ENCODE measurements at places on chromosomes 4 and X. TPM values are rescaled to one million over a fixed set of nuclear protein-coding genes. Genes with fewer than 3 reads are reported as not detected.

DNA sequence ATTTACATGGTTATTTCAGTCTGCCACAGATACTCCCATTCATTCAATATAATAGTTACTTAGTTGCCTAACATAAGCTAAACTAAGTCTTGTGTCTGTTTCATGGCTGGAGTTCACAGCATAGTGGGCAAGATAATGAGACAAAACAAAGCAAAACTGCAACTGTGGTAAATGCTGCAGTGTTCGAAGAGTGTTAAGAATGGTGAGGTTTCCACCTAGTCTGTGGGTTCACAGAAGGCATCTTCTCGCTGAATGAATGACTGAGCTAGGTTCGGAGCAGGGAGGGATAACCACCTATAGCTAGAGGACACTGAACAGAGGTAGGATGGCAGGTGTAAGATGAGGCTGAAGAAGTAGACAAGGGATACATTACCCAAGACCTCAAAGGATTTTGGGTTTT lies 171.0 kb downstream of the FBXW7 start:
- H3K4me1 ChIP-seq = peaks cover 18% of the 10 kb centered on the region
- H3K36me3 ChIP-seq = peaks cover 12% of the 10 kb centered on the region
- H3K27me3 ChIP-seq = no peaks in the 10 kb centered on the region
- H3K4me3 ChIP-seq = no peak overlapping the region
- no peak overlapping the region for H3K27ac ChIP-seq

The GASK1B gene
- not detected for total RNA-seq

The ARMCX4 gene
- 5.6 TPM for total RNA-seq

The FRAS1 gene
- 0.09 TPM for total RNA-seq

DNA sequence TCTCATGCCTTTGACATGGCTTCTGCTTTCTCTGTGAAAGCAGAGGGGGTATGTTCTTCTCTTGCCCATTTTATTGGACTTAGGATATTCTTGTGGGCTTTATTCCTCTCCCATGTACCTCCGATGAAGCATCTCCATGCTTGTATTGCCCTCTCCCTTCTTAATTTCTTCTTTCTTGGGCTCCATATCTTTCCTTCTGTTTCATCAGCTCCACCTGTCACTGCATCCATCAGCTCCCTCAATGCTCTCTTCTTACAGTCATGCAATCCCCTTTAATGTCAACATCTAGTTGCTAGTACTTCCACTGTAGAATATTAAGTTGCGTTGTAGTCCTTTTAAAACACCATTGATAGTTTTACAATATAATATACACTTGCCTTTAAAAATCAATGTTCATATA lies 257.6 kb downstream of the GPAT3 start:
- H3K27me3 ChIP-seq = peaks cover 8% of the 10 kb centered on the region
- H3K4me3 ChIP-seq = no peak overlapping the region
- H3K36me3 ChIP-seq = no peaks in the 10 kb centered on the region
- peaks cover 6% of the 10 kb centered on the region for H3K4me1 ChIP-seq
- no peak overlapping the region for H3K27ac ChIP-seq

GRCh38 chrX:22118161-22118830 lies 86.2 kb downstream of the PHEX start:
- no peak for DNase-seq
- no peak overlapping the region for H3K27ac ChIP-seq
- no peak overlapping the region for H3K4me3 ChIP-seq
- no peaks in the 10 kb centered on the region for H3K36me3 ChIP-seq

The UGT2B11 gene
- total RNA-seq = not detected

The GPR82 gene
- 0.05 TPM for total RNA-seq

The PCDH11X gene
- total RNA-seq = 0.05 TPM

- no peaks in the 10 kb centered on the region for H3K4me1 ChIP-seq
- no peaks in the 10 kb centered on the region for H3K36me3 ChIP-seq
- no peak overlapping the region for H3K4me3 ChIP-seq
- no peak overlapping the region for H3K27ac ChIP-seq
Measured at GRCh38 chr4:10380735-10381134, 76.5 kb downstream of the ZNF518B start.

DNA sequence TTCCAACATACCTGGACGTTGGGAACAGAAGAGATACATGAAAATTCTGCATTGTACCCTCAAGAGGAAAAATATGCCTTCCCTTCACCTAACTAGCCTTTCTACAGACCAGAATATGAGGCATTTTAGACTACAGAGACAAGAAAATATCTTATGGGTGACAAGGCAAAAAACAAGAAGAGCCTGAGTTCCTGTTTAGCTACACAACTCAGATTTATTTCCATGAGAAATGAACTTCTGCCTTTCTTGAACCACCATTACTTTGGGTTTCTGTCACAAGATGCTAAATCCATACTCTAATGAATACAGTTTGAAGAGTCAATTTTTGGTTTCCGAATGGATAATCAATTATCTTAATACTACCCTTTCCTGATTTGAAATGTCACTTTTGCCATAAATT lies 18.7 kb downstream of the RCHY1 start:
- no peaks in the 10 kb centered on the region for H3K27me3 ChIP-seq
- DNase-seq = no peak
- H3K36me3 ChIP-seq = peaks cover 50% of the 10 kb centered on the region
- no peak overlapping the region for H3K27ac ChIP-seq

GRCh38 chr4:5843573-5844530 lies 49.0 kb downstream of the CRMP1 start:
- H3K4me3 ChIP-seq = no peak overlapping the region
- no peaks in the 10 kb centered on the region for H3K36me3 ChIP-seq
- DNase-seq = no peak
- H3K27me3 ChIP-seq = peaks cover 12% of the 10 kb centered on the region
- H3K27ac ChIP-seq = no peak overlapping the region

DNA sequence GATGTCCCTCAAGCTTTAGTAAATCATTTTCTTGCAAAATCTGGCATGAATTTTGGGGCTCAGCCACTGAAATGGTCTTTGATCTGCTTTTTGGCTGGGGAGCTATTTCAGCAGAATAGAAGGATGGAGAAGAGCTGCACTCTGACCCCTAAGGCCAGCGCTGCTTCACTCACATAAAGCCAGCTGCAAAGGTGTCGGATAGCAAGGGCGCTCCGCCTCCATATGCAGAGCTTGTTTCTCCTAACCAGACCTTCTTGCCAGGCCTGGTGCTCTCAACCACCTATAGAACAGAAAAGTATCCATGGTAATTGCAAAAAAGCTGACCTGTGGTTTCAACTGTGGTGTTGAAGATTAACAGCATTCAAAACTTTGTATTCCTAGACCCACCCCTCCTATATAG lies 24.1 kb upstream of the COQ2 start:
- H3K27me3 ChIP-seq = no peaks in the 10 kb centered on the region
- no peak overlapping the region for H3K4me3 ChIP-seq
- peaks cover 15% of the 10 kb centered on the region for H3K36me3 ChIP-seq
- DNase-seq = no peak

DNA sequence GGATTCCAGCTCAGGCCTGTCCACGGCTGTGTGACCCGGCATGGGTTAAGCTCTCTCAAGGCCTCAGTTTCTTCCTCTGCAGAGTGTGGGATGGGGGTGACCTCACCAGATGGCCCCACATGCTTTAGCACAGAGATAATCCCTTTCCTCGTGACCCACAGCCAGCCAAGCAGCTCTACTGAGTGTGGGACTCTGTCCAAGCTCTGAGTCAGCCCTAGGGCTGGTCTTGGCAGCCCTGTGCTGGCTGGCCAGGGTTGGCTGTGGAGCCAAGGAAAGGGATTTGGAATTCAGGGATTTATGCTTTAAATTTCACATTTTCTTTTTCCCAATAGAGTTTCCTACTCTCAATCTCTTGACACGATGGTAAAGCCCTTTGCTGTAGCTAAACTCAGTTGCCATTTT lies 19.7 kb upstream of the SPON2 start:
- no peaks in the 10 kb centered on the region for H3K27me3 ChIP-seq

The SORCS2 gene
- not detected for total RNA-seq

DNA sequence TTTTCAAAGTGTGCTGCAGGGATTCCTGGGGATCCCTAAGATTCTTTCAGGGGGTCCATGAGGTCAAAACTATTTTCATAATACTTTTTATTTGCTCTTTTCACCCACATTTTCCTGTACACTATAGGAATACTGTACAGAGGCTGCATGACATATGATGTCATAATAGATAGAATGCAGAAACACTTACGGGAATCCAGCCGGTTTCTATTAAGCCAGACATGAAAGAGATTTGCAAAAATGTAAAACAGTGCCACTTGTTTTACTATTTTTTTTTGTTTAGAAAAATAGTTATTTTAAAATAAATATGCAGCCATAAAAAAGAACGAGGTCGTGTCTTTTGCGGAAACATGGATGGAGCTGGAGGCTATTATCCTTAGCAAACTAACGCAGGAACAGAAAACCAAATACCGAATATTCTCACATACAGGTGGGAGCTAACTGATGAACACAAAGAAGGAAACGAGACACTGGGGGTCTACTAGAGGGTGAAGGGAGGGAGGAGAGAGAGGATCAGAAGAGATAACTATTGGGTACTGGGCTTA lies 5.0 kb downstream of the ZFX start:
- H3K36me3 ChIP-seq = peaks cover 36% of the 10 kb centered on the region
- H3K27me3 ChIP-seq = no peaks in the 10 kb centered on the region
- H3K27ac ChIP-seq = peak overlapping the region; percentile 84
- H3K4me3 ChIP-seq = no peak overlapping the region
- peaks cover 62% of the 10 kb centered on the region for H3K4me1 ChIP-seq
- DNase-seq = no peak

The MAGEE1 gene
- 3.8 TPM for total RNA-seq

The ASB11 gene
- total RNA-seq = not detected

The USP27X gene
- total RNA-seq = 2.2 TPM

DNA sequence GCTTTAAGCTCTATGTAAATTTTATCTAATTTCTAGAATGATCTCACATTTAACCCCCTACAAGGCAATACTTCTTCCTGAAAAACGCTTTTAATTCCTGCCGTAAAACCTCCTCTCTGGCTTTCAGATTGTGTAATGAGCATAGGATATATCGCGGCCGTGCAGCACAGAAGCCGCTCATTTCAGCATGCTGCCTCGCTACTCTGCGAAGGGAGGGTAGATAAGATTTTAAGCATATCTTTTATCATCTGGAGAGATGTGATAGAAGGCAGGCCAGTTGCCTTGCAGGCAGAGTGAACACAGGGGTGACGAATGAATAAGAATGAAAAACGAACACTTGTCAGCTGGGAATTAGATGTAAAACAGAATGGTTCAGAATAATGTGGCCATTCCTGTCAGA lies 265.5 kb downstream of the UNC5C start:
- H3K27me3 ChIP-seq = no peaks in the 10 kb centered on the region
- no peaks in the 10 kb centered on the region for H3K36me3 ChIP-seq
- no peak overlapping the region for H3K27ac ChIP-seq
- H3K4me1 ChIP-seq = no peaks in the 10 kb centered on the region
- no peak for DNase-seq
- H3K4me3 ChIP-seq = no peak overlapping the region

The TLR1 gene
- 1.5 TPM for total RNA-seq

DNA sequence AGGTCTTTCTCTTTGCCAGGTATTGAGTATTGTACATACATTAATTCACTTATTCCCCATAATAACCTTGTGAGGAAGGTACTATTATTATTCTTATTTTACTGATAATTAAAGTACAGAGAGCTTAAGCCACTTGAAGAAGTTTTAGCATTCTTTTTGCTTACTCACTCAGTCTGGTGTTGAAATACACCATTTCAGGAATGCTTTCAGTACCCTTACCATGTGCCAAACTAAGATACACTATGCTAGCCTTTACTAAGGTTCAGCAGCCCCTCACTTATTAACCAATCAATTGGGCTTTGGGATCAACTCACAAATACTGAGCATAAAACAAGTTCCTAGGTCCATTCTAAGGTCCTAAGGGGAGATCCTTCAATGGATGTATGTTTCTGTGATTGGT lies 179.0 kb upstream of the FGF13 start:
- H3K36me3 ChIP-seq = no peaks in the 10 kb centered on the region
- no peaks in the 10 kb centered on the region for H3K27me3 ChIP-seq
- H3K4me3 ChIP-seq = no peak overlapping the region
- no peaks in the 10 kb centered on the region for H3K4me1 ChIP-seq

DNA sequence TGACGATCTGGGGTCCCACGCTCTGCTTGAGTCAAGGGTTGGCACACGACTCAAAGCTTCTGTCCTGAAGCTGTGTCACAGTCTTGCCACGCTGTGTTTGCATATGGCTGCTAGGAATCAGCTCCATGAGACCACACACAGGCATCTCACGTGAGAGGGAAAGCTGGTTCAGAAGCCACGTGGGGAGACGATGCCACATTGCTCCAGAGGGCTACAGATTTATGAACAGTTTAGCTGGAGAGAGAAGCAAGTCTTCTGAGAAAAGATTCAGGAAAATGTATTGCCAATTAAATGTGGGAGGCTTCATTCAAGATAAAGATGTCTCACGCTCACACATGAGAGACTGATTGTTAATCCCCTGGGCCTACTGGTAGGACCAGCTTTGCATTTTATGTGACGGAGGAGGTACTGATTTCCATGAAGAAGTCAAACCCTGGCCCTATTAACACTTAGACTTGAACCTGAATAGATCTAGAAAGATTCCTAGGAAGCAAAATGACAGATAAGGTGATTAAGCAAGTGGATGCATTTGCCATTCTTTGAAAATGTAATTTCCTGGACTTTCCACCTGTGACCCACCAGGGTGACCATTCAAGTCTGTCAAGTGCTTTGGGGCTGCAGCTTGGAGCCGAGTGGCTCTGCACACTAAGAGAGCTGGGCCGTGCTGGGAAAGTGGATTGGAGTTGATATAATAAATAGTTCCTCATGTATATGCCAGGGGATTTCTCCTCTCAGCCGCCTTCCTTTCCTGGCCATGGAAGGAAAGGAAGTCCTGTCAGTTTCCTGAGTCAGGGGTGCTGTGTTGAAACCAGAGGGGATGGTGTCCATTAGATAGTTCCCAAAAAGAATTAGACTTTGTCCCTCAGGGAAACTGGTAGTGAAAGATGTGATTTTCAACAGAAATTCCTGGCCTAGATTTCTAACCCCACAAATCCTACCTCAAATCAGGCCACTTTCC lies 29.0 kb downstream of the ENPP6 start:
- H3K27ac ChIP-seq = no peak overlapping the region
- H3K4me3 ChIP-seq = no peak overlapping the region
- no peaks in the 10 kb centered on the region for H3K27me3 ChIP-seq
- no peaks in the 10 kb centered on the region for H3K4me1 ChIP-seq
- no peak for DNase-seq
- H3K36me3 ChIP-seq = no peaks in the 10 kb centered on the region

DNA sequence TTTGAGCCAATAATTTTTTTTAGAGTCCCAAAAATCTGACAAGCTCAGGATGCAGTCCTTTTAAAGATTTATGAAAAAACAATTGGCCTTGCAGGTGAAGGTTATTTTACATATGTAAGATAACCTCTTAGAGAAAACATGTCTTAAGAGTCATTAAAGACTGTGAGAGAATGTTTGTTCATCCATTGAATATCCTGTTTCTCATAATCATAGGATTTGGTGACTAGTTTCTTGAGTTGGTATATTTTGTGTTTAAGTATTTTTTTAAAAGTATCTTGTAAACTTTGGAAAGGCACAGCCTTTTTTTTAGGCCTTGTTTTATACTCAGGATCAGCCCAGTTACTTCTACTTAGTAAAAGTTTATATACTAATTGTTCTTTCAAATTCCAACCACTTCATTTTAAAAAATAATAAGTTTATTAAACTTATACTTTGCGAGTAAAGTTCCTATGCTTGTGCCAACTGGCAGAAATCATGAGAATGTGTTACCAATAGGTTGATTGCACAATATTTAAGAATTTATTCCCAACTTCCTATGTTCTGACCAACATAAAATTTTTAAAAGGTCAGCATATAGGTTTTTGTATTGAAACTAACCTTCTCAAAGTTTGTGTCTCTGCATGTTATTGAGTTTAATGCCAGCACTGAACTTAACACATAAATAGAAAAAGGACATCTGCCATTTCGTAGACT lies 40.0 kb upstream of the ARSJ start:
- no peaks in the 10 kb centered on the region for H3K36me3 ChIP-seq
- peaks cover 3% of the 10 kb centered on the region for H3K4me1 ChIP-seq
- H3K27ac ChIP-seq = no peak overlapping the region
- no peak overlapping the region for H3K4me3 ChIP-seq
- no peaks in the 10 kb centered on the region for H3K27me3 ChIP-seq
- DNase-seq = no peak
